Kidney epithelial cell (primary cell): ENCODE measurements at places on chromosomes 5 and 9. TPM values are rescaled to one million over a fixed set of nuclear protein-coding genes. Genes with fewer than 3 reads are reported as not detected.

Gene NUTM2G
- total RNA-seq = not detected in 2 replicates

Gene C9orf40
- total RNA-seq = 5.1 and 9.4 TPM in 2 replicates

Gene RALGDS
- total RNA-seq = 39.9 and 43.7 TPM in 2 replicates

Gene SVEP1
- 1.6 and 2.3 TPM in 2 replicates for total RNA-seq

Gene FOXD4
- total RNA-seq = 0.13 and 0.34 TPM in 2 replicates

Gene CATSPER3
- total RNA-seq = 0.13 TPM in 1 of 2 replicates, not detected in the other

Gene RGP1
- 21.5 and 24.4 TPM in 2 replicates for total RNA-seq

Gene FBN2
- total RNA-seq = 25.2 and 31.9 TPM in 2 replicates

Gene STPG3
- not detected in 2 replicates for total RNA-seq

Gene PLPP1
- 26.6 and 28.8 TPM in 2 replicates for total RNA-seq

Gene MOB3B
- total RNA-seq = 1.4 and 1.9 TPM in 2 replicates
